Glomerular endothelial cell (primary cell): ENCODE measurements at places on chromosomes 4 and X. TPM values are rescaled to one million over a fixed set of nuclear protein-coding genes. Genes with fewer than 3 reads are reported as not detected.
A peak's percentile ranks its signal among the peaks of the same experiment; 100 is the strongest.

DNA sequence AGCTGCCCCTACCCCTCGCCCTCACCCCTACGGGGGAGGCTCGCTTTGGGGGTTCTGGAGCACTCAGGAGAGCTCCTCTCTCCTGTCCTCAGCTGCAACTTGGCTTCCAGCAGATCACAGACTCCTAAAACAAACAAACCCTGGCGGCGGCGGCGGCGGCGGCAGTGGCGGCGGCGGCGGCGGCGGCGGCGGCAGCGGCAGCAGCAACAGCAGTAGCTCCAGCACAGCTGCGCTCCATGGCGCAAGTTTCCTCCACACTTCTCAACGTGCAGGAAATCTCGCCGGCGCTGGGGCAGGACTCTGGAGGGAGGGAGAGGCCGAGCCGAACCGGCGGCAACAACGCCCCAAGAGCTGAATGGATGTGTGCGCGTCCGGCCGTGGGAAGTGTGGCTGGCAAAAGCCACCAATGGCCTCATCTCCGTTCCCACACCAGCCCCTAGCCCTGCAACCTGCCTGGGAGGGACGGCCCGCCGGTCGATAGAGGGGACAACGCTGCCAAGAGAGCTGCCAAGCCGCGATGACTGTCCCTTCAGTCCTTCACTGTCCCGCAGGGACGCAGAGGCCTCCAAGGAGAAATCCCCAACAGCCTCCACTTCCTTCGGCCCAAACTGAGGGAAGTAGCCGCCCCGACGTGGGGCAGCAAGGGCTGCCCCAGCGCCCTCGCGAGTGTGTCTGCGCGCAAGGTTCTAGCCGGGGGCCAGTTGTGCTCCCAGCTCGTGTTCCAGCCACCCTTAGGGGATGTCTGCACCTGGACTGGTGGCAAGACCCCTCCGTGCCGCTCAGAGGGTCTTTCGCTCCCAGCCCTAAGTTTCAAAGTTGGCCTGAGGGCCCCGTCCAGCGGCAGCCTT lies 775 bp downstream of the SHROOM4 start:
- DNase-seq, result no peak

DNA sequence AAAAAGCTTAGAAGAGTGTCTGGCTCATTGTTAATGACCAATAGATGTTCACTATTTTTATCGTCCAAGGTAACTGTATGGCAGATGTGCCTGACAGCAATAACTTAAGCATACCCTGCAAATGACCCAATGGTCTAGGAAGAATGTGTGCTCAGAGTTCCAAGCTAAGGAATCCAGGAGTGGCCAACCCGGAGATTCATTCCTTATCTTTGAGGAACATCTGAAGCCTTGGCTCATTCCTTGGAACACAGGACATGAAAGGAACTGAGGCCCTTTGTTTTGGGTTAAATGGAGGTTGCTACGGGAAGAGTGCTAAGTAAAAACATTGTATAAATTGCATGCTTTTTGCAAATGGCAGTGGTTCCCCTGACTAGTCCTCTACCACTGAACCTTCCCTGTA lies 38.9 kb upstream of the EFNB1 start:
- no peak for DNase-seq

GPR34 gene
- not detected in 2 replicates for total RNA-seq

ARL9 gene
- total RNA-seq, result 0.10 TPM in 1 of 2 replicates, not detected in the other

C4orf46 gene
- total RNA-seq, result 11.1 and 13.8 TPM in 2 replicates

DNA sequence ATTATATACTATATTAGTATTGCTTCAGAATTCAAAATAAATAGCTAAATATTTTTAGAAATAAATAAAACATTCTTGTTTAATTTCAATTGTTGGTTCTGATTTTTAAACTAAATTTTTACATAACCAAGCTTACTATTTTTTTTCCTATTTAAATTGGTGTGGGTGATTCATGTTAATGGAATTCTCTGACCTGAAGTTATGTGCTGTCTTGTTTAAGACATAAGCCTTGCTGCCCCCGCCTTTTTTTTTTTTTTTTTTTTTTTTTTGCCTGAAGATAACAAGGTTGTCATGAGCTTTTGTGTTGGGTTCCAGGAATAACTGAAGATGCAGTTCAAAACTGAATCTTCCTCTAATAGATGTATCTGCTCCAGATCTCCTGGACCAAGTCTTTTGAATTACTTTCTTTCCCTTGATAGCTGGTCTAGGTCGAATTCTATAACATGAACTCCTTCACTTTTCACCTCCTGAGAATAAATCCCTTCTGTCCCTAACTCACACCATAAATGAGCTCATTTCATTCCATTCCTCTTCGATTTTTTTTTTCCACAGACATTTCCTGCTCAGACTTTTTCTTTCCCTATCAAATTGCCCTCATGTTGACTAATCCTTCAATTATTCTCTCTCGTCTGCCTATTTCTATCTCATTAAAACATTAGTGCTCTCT lies 261.5 kb upstream of the FTHL17 start:
- peak; percentile 3 for DNase-seq

- no peak for DNase-seq
Observed at GRCh38 chrX:154370300-154371016, 4.0 kb downstream of the FLNA start.

GRCh38 chrX:71989768-71990426 lies 79.3 kb downstream of the NHSL2 start:
- peak; percentile 3 for DNase-seq

DNA sequence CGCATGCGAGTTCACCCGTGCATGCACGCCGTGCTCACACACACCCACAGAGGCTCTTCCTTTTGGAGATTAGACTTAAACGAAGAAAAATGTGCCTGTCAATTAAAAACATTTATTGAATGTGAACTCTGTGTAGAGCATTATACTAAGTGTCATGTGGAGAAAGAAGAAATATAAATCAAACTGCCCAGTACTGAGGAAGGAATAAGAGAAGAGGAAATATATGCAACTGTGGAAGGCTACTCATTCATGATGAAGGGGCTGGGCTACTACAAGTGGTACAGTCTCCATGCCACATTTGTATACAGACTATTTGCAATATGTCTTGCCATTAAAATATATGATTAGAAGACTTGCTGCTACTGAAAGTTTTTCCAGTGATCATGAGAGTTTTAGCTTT lies 714.7 kb downstream of the DMD start:
- DNase-seq, result no peak

DNA sequence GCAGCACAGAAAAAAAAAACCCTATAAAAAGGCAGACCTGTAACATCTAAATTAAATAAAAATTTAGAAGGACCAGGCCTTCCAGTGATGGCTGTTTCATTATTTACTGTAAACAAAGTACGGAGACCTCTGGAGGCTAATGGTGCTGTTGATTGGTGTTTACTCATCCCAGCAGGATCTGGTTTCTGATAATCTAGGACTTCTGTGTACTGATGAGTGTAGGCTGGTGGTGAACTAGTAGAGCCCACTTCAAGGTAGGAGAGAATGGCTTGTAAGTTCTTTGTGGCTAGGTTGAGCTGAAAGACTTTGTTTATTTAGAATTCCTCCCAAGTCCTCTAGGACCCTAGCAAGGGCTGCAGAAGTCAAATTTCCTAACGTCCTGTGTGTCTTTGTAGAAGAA lies 398.1 kb upstream of the PITX2 start:
- DNase-seq, result no peak

ELK1 gene
- 20.0 and 26.1 TPM in 2 replicates for total RNA-seq

SOWAHD gene
- not detected in 2 replicates for total RNA-seq

GRCh38 chr4:133390198-133390855 lies 241.2 kb downstream of the PCDH10 start:
- DNase-seq, result no peak

GRCh38 chr4:67131224-67131623 lies 414.1 kb downstream of the CENPC start:
- DNase-seq, result no peak

GRCh38 chr4:80538276-80538926 lies 202.9 kb downstream of the CFAP299 start:
- no peak for DNase-seq

- DNase-seq, result no peak
Observed at GRCh38 chr4:40846532-40846931, 96.8 kb downstream of the NSUN7 start.

GRCh38 chrX:133645977-133646718 lies 230.9 kb upstream of the GPC4 start:
- no peak for DNase-seq

DNA sequence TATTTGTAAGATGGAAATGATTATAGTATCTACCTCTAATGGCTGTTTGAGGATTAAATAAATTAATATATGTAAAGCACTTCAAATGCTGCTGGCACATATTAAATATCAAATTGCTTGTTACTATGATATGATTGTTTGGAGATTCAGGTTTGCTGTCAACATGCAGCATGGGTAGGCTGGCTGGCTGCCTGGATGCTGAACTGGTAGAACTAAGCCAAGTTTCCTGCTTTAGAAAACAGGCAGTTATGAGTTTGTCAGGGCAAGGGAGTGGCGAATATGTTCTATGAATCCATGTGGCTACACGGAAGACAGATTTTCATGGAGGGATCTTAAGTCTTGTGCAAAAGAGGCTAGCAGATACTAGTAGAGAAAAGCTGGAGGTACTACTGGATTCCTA lies 239.6 kb downstream of the GBA3 start:
- DNase-seq, result no peak

- DNase-seq, result peak; percentile 55
Observed at GRCh38 chr4:182478475-182478874, 235.3 kb downstream of the TENM3 start.

DNA sequence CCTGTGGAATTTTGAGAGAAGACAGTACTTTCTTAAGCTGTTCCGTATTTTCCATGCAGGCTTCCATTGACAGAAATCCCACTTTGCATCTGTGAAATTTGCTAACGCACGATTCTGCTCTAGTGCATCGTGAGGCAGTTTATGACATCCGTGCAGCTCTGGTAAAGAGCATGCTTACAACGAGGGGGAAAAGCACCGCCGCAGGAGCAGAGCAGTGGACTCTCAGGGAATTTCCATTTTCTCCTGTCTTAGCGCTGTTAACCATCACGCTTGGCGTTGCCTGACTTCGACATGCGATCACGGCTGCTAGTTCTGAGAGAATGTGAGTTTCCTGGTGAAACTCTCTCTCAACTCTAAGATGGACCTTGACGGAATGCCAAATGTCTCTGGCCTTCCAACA lies 43.9 kb downstream of the DCTD start:
- DNase-seq, result no peak

- no peak for DNase-seq
Observed at GRCh38 chr4:110667670-110668069, 44.8 kb upstream of the PITX2 start.

DNA sequence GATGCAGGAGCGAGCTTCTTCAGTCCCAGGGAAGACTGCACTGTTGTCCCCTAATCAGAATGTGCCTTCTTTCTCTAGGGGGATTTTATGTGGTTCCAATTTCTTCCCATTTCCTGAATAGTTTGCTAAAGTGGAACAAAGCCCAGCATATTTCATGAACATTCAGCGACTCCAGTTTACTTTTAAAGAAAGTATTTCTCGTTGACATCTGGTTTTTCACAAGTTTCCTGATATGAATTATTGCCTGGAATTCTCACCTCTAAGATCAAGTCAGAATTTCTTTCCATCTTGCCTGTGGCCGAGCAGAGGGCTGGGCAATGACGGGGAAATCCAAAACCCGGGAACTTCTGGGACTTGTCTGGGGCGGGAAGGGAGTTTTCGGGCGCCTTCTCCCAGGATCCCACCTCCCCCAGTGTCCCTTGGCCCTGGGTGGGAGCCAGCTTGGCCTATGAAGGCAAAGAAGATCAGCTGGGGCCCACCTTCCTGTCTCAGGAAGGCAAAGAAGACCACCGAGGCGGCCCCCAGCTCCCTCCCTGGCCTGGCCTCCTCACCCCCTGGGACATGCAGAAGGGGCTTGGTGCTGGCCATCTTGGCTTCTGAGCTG lies 15.4 kb downstream of the SORCS2 start:
- DNase-seq, result no peak

IL2 gene
- not detected in 2 replicates for total RNA-seq

DCLK2 gene
- total RNA-seq, result 4.4 and 10.0 TPM in 2 replicates

SERPINA7 gene
- not detected in 2 replicates for total RNA-seq

GRCh38 chr4:165326831-165327210 lies 648 bp upstream of the MSMO1 start:
- DNase-seq, result no peak

- DNase-seq, result no peak
Observed at GRCh38 chr4:53021754-53022512, 159.8 kb downstream of the RASL11B start.
